ENCODE measurements at places on chromosomes 4 and X.
A peak's percentile ranks its signal among the peaks of the same experiment; 100 is the strongest.

GRCh38 chr4:158769175-158769921, 522 bp downstream of the FNIP2 start:
- peak; percentile 67 for DNase-seq

DNA sequence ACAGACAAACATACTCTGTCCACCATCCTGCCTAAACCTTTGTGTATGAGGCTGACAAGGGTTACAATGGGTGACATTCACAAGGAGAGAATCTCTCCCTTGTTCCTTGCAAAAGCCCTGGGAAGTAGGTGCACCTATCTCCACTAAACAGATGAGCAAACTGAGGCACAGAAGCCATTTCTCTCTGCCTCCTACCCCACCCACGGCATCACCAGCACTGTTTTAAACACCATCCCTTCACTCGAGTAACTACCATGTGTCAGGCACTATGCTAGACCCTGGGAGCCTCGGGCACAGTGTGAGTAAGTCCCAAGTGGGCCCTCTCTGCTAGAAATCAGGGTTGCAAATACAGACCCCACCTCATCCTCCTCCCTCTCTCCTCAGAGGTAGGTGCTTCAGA, 899 bp downstream of the LYAR start:
- DNase-seq = no peak

GRCh38 chr4:169147191-169147590, 123.6 kb downstream of the SH3RF1 start:
- no peak for DNase-seq

GRCh38 chr4:24594887-24595286, 10.5 kb upstream of the DHX15 start:
- no peak for DNase-seq

DNA sequence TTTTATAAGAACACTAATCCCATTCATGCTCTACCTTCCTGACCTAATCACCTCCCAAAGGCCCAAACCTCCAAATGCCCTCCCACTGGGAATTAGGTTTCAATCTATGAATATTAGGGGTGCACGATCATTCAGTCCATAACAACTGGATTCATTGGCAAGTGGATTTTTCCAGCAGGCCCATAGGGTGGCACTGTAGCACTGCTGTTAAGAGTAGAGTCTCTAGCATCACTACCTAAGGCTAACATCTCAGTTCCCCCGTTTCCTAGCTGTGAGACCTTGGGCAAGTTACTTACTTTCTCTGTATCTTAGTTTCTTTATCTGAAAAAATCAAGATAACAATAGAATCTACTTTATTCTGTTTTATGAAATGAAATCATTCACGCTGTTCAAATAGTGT, 315.8 kb downstream of the STIM2 start:
- DNase-seq = peak; percentile 70

DNA sequence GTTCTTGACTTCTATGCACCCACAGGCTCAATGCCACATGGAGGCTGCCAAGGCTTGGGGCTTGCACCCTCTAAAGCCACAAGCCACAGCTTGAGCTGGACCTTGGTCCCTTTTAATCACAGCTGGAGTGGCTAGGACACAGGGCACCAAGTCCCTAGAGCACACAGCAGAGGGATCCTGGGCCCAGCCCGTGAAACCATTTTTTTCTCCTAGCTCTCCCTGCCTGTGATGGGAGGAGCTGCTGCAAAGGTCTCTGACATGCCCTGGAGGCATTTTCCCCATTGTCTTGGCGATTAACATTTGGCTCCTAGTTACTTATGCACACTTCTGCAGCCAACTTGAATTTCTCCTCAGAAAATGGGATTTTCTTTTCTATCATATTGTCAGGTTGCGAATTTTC, 410.9 kb downstream of the GRID2 start:
- DNase-seq = no peak

GRCh38 chrX:20954014-20954413, 420.2 kb upstream of the CNKSR2 start:
- DNase-seq = no peak

DNA sequence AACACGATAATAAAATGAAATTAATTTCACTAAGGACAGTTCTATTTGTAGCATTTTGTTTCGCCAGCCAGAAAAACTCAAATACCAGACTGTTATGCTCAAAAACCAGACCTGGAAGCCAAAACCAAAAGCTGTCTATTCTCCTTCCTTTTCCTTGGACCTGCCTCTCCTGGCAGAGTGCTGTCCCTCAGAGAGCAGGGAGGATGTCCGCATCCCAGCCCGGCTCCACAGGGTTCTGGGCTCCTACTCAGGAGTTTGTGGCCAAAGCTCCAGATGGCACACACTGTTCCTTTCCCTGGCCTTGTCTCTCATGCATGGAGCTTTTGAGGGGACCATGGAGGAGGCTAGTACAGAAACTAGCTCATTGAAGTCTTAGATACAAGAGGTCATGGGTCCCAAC, 41.9 kb upstream of the C1QTNF7 start:
- no peak for DNase-seq

DNA sequence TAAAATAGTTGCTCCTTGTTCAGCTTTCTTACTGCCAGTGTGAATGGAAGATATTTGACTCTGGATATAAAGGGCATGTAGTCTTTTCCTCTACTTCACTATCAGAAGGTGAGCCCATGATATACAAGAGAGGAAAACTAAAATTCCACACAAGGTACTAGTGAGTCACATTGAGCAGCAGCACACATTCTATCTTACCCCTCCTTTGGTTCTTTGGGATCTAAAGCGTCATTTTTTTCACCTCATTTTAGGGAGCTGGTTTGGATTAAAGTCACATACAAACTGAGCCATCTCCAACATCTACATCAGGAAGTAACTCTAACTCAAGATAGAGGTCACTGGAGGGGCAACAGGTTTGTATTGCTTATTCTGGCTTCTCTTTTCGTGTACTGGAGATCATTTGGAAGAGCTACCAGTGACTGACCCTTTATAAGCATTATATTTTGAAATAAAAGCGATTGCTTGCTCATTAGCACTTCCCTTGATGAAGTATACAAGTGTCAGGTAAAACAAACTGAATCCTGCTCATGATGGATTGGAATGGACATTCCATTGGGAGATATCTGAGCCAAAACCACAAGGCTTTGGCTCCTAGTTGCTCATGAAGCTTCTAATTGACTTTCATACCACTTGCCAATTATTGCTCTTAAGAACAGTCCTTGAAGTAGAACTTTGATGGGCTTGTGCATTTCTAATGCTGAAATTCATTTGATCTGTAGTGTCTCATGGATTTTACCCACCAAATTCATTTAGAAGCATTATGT, 124.1 kb downstream of the SPCS3 start:
- DNase-seq = no peak

- no peak for DNase-seq
Observed at GRCh38 chr4:48210966-48211328, 58.7 kb downstream of the TEC start.

- no peak for DNase-seq
Observed at GRCh38 chr4:73734530-73735001, 5.8 kb upstream of the CXCL8 start.

GRCh38 chr4:18194278-18194677, 172.7 kb upstream of the LCORL start:
- no peak for DNase-seq

- peak; percentile 37 for DNase-seq
Observed at GRCh38 chrX:78119521-78120227, 15.6 kb downstream of the PGK1 start.

GRCh38 chr4:26522478-26522877, 32.2 kb upstream of the CCKAR start:
- DNase-seq = no peak

GRCh38 chr4:95601356-95601755, 52.6 kb upstream of the UNC5C start:
- DNase-seq = no peak

GRCh38 chrX:44949125-44949524, 76.1 kb downstream of the KDM6A start:
- no peak for DNase-seq

DNA sequence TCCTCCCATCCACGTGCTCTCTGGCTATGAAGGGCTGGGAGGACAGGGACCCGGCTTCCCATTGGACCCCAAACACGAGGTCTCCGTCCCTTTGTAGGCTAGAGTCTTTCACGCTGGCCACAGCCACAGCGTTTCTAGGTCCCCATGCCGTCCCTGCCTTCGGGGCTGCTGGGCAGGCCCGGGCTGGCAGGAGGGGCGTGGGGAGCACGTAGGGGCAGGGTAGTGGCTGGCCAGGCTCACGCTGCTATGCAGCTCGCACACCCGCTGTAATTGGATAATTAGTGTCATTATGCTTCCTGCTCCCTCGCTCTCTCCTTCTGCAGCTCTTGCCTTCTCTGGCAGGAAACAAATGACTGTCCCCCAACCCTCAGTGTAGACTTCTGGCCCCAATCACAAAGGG, 9.8 kb downstream of the ATP2B3 start:
- no peak for DNase-seq

DNA sequence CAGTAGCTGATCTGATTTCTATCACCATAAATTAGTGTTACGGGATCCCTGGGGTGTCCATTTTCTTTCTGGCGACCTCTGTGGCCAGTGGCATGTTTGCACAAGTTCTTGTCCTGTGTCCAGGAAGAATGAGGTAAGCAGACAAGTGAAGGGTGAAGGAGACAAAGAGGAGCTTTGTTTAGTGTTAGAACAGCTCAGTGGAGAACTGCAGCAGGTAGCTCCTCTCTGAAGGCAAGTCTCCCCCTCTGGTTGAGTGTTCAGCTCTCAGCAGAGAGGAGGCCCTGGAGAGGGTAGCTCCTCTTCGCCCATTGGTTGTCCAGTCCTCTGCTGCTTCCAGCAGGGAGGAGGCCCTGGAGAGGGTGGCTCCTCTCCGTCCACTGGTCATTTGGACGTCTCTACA, 47.2 kb downstream of the DMP1 start:
- no peak for DNase-seq

DNA sequence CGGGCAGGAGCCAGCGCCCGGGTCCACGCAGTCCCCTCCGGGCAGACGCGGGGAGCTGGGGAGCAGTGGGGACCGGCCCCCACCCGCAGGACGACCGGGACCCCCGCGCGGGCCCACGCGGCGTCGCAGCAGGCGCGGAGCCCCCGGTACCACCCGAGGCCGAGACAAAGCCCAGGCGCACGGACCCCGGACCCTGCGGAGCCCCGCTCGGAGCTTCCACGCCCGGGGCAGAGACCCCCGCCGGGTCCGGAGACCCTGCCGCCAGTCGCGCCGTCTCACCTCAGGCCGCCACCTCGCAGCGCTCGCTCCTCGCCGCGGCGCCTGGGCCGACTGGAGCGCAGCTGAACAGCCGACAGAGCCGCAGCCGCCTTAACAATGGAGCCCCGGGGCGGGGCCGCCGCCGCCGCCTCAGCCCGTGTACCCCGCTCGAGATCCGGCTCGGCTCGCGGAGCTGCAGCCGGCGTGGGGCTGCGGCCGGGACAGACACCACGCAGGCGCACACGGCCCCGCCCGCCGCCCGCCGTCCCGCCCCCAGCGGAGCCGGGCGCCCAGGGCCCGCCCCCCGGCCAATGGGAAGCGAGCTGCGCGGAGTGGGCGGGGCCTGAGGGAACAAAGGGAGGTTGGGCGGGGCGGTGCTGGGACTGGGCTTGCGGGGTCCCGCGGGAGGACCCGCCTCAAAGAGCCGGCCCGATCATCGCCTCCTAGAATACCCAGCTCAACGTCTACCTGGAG, at the start of gene AFAP1:
TSS of gene AFAP1 (minus strand) at position 485 of the 732 bp plus-strand sequence. CDS start 67,783 bp downstream, outside the sequence.
- peak; percentile 95 for DNase-seq

DNA sequence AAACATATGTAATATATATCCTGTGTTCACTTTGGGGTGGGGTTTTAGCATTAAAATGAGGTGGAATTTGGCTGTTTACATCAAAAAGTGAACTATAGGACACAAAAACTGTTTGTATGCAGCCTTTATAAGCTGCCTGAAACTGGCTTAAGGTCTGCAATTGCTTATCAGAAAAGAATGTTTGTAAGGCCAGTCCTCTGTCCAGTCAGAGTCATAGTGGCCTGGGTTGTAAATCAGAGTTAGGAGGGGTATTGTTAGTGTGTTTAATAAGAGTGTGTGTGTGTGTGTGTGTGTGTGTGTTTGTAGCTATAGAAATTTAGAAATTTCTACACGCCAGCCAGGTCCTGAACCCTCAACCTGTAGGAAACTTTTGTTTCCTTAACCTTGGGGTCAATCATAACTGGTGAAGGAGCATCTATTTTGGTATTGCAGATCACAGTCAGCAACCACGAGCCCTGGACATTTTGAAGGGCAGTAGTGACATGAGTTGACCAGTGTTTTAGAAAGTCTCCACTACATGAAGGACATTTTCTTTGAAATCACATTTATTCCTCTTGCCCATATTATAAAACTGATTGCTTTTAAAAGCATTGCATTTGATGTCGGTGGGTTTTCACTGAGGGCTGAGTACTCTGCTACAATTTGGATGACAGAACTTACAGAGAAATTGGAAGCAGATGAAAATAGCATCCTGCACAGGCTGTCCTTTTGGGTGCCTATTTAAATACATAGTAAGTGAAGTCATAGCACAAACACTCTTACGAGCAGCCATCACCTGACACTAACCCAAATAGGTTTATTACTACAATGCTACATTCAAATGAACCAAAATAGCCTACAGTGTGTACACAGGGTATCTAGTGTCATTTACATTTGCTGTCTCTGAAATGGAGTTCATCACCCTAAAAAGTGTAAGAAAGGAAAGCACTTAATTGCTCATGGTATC, 11.2 kb upstream of the TMEM154 start:
- no peak for DNase-seq

- peak; percentile 87 for DNase-seq
Observed at GRCh38 chrX:101659601-101660063, at the start of gene ARMCX2. Gene ARMCX2 (minus strand): TSS chrX:101659850. CDS start chrX:101657588, 2,262 bp downstream.

GRCh38 chrX:65266482-65266881, 268.1 kb downstream of the LAS1L start:
- no peak for DNase-seq

DNA sequence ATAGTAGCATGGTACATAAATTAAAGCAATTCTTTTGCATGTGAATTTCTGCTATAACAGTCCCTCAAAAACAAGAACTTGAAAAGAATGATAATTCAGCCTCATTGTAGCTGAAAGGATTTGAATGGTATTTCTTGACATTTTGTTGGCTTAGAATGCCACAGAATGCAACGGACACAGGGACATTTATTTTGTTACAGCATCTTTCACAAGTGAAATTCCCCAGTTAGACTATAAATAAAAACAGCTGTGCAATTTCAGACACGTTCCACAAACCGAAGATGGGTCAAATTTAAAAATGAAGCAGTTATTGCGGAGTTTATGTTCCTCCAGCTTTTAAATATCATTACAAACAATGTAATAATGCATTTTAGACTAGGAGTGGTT, 82.8 kb upstream of the AMELX start:
- peak; percentile 20 for DNase-seq

DNA sequence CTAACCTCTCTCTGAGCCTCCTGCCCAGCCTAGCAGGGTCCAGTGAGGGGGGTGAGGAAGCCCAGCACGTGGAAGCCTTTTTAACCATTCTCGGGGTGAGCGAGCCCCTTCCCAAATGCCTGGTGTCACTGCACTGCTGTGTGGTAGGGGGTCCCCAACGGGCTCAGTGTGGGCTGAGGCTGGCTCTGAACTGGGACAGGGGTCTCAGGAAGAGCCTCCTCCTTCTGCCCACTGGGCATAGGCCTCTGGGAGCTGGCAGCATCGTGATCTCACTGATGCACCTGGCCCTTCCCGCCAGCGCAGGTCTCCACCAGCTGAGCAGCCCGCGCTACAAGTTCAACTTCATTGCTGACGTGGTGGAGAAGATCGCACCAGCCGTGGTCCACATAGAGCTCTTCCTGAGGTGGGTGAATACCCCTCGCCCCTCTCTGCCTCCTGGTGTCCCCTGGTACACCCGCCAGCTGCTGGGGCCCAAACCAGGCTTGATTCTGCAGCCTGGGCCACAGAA, 12.6 kb downstream of the HTRA3 start:
- DNase-seq = no peak

Measured in brain (organoid and tissue), 16 donors.